ENCODE measurements at places on chromosomes 11 and 22.

- DNase-seq: no peak
These were observed 18.7 kb downstream of the SLC6A5 start for GRCh38 chr11:20618083-20618482.

- no peak for DNase-seq
These were observed 4.8 kb downstream of the FERMT3 start for GRCh38 chr11:64211181-64211872.

GRCh38 chr11:36488096-36488495 lies 22.0 kb downstream of the TRAF6 start:
- no peak for DNase-seq

GRCh38 chr11:128501632-128502549 lies 85.5 kb downstream of the ETS1 start:
- DNase-seq: no peak

- no peak for DNase-seq
These were observed 51.7 kb upstream of the FBXO3 start for GRCh38 chr11:33825854-33826560.

DNA sequence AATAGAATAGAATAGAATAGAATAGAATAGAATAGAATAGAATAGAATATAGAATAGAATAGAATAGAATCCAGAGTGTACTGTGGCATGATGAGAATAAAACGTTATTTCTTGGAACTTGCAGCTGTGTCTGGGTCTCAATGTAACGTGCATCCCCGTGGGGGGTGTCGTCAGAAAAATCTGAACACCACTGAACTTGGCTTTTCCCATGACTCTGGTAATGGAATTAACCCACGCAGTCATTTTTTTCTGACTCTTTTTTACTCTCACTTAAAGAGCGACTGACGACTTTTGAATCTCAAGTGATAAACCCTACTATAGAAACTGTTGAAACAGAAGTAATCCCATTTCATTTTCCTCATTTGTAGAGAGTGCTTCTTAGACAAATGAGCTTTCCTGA lies 92.4 kb upstream of the BID start:
- DNase-seq: no peak

GRCh38 chr11:76654298-76654851 lies 16.2 kb downstream of the LRRC32 start:
- DNase-seq: no peak

- DNase-seq: peak; percentile 34
These were observed 114.1 kb downstream of the MICAL2 start for GRCh38 chr11:12224537-12224893.

- no peak for DNase-seq
These were observed 65.5 kb upstream of the TCF20 start for GRCh38 chr22:42335839-42336378.

- DNase-seq: no peak
These were observed 60.3 kb downstream of the IRAG1 start for GRCh38 chr11:10633261-10633660.

GRCh38 chr11:61147791-61148620 lies 13.2 kb downstream of the VPS37C start:
- DNase-seq: no peak

DNA sequence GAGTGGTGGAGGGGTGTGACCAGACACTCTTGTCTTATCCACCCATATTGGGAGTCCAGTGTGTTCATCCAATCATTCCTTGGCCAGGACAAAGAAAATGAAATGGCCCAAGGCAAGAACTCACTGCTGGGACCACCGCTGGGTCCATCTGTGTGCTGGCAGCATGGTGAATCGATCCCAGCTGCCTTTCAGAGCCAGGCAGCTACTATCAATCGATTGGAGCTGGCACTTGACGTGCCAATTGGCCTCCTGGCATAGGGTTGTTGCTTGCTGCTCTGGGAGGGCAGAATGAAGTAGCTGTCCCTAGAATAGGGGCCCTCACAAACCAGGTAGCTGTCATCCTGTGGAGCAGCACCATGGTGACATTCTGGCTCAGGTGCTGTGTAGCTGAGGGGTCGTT lies 1.4 kb upstream of the ARVCF start:
- no peak for DNase-seq

DNA sequence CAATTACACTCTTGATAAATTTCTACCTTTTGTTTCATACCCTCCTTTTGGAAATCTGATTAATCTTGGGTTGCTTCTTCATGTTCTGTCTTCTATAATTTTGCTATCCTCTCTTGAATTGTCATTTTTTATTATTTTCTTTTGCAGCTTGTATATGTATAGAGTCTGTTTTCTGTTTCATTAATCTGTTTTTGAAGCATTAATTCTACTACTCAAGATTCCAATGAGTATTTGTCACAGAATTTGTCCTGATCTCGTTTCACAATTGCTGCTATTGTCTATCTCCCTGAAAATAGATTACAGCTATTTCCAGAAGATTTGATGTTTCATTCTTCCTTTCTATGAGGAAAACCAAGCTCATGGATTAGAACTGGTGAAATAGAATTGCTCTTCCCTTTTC lies 406.1 kb downstream of the DYNC2H1 start:
- no peak for DNase-seq

GRCh38 chr11:132864811-132865576 lies 667.3 kb downstream of the OPCML start:
- no peak for DNase-seq

DNA sequence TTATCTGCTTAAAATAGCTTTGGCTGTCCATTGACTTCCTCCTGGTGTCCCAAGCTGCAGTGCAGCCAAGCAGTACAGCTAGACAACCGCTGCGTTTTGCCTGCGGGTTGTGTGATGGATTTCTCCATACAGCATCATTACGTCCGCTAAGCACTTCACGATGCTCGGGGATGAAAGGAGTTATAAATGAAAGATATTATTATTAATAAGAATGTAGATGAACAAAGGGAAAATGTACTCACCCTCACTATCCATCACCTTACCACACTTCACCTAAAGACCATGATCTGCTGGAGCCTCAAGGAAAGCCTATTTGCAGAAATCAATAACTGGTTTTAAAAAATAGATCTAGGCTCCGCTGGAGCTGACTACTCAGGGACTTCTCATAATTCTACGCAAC lies 509.1 kb downstream of the OPCML start:
- no peak for DNase-seq

DNA sequence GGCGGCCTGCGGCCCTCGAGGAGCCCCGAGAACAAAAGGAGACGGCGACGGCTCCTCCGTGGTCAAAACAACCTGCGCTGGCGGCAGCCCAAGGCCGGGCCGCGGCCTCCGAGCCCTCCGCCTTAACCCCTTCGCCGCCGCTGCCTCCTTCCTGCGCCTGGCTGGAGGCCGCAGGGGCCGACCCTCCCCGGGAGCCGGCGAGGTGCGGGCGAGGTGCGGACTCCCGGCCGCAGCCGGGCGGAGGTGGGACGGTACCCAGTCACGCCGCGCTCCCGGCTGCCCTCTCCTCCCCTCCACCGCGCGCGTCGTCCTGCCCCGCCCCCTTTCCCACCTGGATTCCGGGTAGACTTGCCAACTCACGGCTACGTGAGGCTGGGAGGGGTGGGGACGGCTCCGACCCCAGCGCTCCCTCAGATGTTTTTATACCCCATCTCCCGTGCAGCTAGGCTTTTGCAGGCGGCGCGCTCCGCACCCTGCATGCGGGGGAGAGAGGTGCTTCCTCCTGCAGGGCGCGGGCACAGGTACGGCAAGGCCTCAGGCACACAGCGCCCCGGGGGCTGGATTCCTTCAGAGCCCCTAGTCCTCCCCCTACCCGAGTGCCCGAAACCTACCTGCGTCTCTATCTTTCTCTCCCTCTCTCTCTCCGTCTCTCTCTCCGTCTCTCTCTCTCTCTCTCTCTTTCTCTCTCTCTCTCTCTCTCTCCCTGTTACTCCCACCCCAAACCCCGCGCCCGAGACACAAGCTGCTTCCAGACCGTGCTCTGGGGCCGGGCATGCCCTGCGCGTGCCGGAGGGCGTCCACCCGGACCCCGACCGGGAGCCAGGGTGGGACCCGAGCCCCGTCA lies 2.0 kb downstream of the PDGFB start:
- DNase-seq: peak; percentile 23

DNA sequence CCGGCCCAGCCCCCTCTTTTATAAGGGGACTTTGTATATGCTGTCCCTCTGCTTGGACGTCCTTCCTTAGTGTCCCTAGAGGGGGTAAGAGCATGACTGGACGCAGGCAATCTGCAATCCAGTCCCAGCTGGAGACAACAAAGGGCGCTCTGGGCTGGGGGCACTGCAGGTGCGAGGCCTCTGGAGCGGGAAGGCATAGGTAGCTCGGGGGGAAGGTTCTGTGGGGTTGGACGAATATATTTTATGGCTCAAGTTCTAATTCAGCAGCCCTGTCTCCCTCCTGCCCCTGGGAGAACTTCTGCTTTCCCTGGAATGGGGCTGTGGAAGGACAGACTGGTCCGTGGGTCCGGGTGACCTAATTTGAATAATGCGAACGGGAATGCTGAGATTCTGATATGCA lies 40.0 kb downstream of the KCNJ4 start:
- no peak for DNase-seq

GRCh38 chr11:109864834-109865547 lies 228.2 kb upstream of the ZC3H12C start:
- no peak for DNase-seq

GRCh38 chr11:82906236-82906635 lies 4.7 kb downstream of the DDIAS start:
- no peak for DNase-seq

- no peak for DNase-seq
These were observed 34.3 kb downstream of the ETS1 start for GRCh38 chr11:128552783-128553661.

All from activated naive CD4-positive, alpha-beta T cell (primary cell).